Immature natural killer cell (primary cell): ENCODE measurements at places on chromosomes 1 and 21.
A peak's percentile ranks its signal among the peaks of the same experiment; 100 is the strongest.

GRCh38 chr1:40153073-40153770 lies 8.0 kb upstream of the RLF start:
- peaks cover 7% of the 10 kb centered on the region for H3K4me1 ChIP-seq
- no peak overlapping the region for H3K4me3 ChIP-seq
- H3K27ac ChIP-seq, result no peak overlapping the region
- peaks cover 2% of the 10 kb centered on the region for H3K27me3 ChIP-seq
- no peaks in the 10 kb centered on the region for H3K36me3 ChIP-seq
- peak; percentile 50 for DNase-seq

- H3K36me3 ChIP-seq, result peaks cover 21% of the 10 kb centered on the region
- H3K4me1 ChIP-seq, result peaks cover 2% of the 10 kb centered on the region
- H3K4me3 ChIP-seq, result no peak overlapping the region
- no peak for DNase-seq
- no peak overlapping the region for H3K27ac ChIP-seq
- no peaks in the 10 kb centered on the region for H3K27me3 ChIP-seq
Observed at GRCh38 chr21:36347278-36347961, 27.4 kb downstream of the MORC3 start.

DNA sequence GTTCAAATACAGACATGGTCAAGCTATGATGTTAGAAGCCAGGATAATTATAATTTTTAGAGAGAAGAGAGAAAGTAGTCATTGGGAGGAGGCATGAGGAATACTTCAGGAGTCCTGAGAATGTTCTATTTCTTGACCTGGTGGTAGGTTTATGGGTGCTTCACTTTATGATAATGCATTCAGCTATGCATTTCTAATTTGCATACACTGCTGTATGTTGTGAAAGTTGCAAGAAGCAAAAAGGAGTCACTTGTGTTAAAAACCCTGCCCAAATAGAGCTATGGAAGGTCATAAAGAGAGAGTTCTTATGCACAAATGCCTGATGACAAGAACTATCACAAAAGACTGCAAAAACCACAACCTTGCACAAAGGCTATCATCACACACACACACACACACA lies 45.3 kb downstream of the APCS start:
- no peak for DNase-seq
- no peaks in the 10 kb centered on the region for H3K36me3 ChIP-seq
- peaks cover 5% of the 10 kb centered on the region for H3K27me3 ChIP-seq
- no peak overlapping the region for H3K4me3 ChIP-seq
- no peak overlapping the region for H3K27ac ChIP-seq
- H3K4me1 ChIP-seq, result no peaks in the 10 kb centered on the region

DNA sequence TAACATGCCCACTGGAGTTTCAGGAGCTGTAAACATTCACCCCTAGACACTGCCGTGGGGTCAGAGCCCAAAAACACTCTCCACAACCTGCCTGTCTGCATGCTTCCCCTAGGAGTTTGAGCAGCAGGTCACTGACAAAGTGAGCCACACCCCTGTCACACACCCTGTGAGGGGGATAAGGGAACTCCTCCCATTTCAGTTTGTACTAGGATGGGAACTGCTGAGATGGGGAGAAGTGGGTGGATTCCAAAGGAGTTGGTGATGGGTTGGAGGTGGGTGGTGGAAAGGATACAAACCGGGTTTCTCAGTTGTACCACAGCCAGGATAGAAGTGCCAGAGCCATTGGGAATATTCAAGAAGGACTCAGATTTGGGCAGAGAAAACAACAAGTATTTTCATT lies 140.2 kb downstream of the MIS18A start:
- H3K4me1 ChIP-seq, result no peaks in the 10 kb centered on the region
- H3K4me3 ChIP-seq, result no peak overlapping the region
- no peak for DNase-seq
- H3K27ac ChIP-seq, result no peak overlapping the region

GRCh38 chr1:17572264-17572985 lies 32.9 kb downstream of the ARHGEF10L start:
- H3K27ac ChIP-seq, result no peak overlapping the region
- no peaks in the 10 kb centered on the region for H3K4me1 ChIP-seq
- H3K4me3 ChIP-seq, result no peak overlapping the region
- peaks cover 3% of the 10 kb centered on the region for H3K27me3 ChIP-seq
- no peaks in the 10 kb centered on the region for H3K36me3 ChIP-seq

GRCh38 chr1:93805027-93805610 lies 73.9 kb downstream of the DNTTIP2 start:
- no peaks in the 10 kb centered on the region for H3K36me3 ChIP-seq
- no peak overlapping the region for H3K4me3 ChIP-seq
- DNase-seq, result no peak
- H3K27me3 ChIP-seq, result peaks cover 6% of the 10 kb centered on the region
- no peak overlapping the region for H3K27ac ChIP-seq

GRCh38 chr21:27423906-27424595 lies 457.2 kb upstream of the ADAMTS5 start:
- H3K27ac ChIP-seq, result no peak overlapping the region
- H3K27me3 ChIP-seq, result no peaks in the 10 kb centered on the region
- H3K4me1 ChIP-seq, result no peaks in the 10 kb centered on the region
- no peak for DNase-seq
- H3K36me3 ChIP-seq, result no peaks in the 10 kb centered on the region
- no peak overlapping the region for H3K4me3 ChIP-seq
